ENCODE measurements at places on chromosomes 1 and 21.
A peak's percentile ranks its signal among the peaks of the same experiment; 100 is the strongest.

GRCh38 chr1:235077163-235077540 is 51.5 kb downstream of the TOMM20 start:
- DNase-seq: no peak

DNA sequence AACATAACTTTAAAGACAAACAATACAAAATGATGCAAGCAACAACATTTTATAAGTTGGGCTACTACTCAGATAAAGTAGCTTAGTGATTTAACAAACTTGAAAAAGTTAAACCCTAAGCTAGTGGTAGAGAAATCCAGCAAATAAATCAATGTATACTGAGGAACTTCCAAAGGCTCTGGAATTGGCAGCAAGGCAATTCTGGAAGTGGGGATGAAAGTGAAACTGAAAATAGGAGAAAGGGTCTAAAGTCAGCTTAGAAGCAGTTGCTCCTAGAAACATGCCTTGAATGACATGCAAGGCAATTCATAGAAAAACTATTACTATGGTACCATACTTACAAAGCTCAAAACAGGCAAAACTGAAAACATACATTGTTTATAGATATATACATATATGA is 90.0 kb upstream of the CAMK1G start:
- no peak for DNase-seq

DNA sequence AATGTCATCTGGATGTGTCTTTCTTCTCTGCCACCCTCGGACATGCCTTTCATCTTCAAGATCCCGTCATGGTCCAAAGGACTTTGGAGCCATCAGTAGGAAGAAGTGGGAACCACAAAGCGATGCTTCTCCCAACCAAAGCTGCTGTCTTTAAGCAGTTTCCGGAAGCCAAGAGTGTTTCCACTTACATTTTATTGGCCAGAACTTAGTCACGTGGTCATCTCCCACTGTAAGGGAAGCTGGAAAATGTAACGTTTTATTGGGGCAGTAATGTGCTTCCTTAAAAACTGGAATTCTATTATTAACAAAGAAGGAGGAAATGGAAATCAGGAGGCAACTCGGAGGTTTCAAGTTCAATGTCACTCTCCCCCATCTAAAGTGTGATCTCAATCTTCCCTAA is 170.8 kb downstream of the ATG4C start:
- DNase-seq: no peak

GRCh38 chr1:115164484-115164883 is 75.2 kb upstream of the TSPAN2 start:
- DNase-seq: no peak

DNA sequence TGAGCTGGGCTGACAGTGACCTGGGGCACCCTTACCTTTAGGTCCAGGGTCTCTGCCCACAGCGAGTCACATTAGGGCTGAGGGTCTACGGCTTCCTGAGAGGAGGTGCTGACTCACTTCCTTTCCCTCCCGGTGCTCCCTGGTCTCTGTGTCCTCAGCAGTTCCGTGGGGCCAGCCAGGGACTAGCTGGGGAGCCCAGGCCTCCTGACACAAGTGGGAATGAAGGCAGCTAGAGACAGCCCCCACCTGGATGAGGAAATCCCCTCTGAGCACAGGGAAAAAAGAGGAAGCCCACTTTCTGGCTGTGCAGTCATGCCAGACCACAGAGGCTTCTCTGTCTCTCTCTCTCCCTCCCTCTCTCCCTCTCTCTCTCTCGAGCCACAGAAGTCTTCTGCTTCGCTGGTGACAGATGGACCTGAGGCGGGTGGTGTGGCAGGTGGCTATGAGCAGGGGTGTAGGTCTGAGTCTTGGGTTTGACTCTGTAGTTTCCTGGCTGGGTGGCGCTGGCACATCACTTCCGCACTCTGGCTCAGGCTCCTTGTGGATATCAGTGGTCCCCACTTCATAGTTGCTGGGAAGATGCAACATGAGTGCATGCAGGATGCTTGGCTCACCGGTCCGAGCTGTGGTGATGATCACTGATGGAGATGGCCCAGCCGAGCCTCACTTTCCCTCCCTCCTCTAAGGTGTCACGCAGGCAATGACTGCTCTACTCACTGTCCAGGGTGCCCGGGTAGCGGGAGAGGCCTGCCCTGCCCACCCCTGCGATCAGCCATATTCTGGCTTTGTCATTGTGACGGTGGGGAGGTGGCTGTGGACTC is 3.5 kb downstream of the SLC66A1 start:
- no peak for DNase-seq

GRCh38 chr1:200707116-200707515 is 31.6 kb upstream of the CAMSAP2 start:
- no peak for DNase-seq

DNA sequence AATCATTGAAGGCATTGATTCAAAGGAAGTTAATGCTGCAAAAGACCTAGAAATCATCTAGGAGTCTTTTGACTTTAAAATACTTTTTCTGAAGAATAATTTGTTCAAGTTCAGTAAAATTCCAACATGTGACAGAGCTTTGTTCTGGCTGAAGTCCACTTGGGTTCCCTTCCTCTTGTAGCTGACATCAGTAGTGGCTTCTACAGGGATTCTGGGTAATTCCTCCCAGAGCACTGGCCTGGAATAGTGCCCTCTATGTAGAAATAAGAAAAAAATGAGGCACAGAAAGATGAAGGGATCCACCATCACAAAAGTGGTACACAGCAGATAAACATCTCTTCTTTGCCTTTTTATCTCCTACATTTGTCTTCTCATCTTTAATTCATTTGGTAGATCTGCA is 548.1 kb downstream of the LTN1 start:
- DNase-seq: no peak

- DNase-seq: no peak
Observed at GRCh38 chr1:61253912-61254633, 171.7 kb downstream of the NFIA start.

GRCh38 chr1:205440476-205441317 is 15.1 kb downstream of the BLACAT1 start:
- peak; percentile 71 for DNase-seq

- DNase-seq: no peak
Observed at GRCh38 chr1:218402786-218403120, 57.6 kb downstream of the TGFB2 start.

GRCh38 chr1:24558902-24559791 is 3.3 kb downstream of the NCMAP start:
- DNase-seq: no peak

- no peak for DNase-seq
Observed at GRCh38 chr21:31658053-31658452, 1.4 kb upstream of the SOD1 start.

- DNase-seq: no peak
Observed at GRCh38 chr1:30313176-30313575, 410.2 kb downstream of the MATN1 start.

DNA sequence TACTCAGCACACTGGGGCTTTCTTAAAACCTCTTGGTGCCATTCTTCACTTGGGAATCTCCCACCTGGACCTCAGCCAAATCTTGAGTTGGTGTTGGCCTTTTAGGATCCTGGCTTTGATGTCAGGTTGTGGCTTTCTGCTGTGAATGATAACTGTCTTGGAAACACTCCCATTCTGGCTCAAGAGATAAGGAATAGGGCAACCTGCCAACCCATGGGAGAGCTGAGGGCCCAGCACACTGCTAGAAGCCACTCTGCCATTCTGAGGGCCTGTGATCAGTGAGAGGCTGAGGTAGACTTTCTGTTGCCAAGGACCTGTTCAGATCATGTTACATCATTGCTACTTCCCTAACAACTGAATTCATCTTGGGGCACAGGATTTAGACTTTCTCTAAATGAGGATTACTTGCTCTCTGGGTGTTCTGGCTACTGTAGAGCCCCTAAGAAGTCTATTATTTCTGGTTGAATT is 45.8 kb downstream of the TTC39A start:
- no peak for DNase-seq

- DNase-seq: no peak
Observed at GRCh38 chr1:84686223-84686622, 4.0 kb downstream of the SSX2IP start.

DNA sequence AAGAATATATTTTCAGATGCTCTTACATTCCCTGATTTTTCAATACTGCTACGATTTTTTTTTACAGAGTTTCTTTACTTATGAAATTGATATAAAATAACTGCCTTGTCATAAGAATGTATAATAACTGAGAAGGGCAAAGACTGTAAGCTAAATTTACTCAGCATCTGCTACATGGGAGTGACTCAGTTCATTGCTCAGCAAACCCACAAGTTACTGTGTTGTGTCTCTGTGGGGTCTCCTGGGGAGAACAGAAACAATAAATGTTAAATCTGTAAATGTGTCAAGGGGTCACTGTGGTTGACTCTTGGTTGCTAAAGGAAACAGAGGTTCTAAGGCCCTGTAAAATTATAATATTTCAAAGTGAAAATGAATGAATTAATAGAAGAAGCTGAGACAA is 210.3 kb upstream of the CACYBP start:
- DNase-seq: no peak

GRCh38 chr1:36208978-36209703 is 15.1 kb upstream of the THRAP3 start:
- no peak for DNase-seq

DNA sequence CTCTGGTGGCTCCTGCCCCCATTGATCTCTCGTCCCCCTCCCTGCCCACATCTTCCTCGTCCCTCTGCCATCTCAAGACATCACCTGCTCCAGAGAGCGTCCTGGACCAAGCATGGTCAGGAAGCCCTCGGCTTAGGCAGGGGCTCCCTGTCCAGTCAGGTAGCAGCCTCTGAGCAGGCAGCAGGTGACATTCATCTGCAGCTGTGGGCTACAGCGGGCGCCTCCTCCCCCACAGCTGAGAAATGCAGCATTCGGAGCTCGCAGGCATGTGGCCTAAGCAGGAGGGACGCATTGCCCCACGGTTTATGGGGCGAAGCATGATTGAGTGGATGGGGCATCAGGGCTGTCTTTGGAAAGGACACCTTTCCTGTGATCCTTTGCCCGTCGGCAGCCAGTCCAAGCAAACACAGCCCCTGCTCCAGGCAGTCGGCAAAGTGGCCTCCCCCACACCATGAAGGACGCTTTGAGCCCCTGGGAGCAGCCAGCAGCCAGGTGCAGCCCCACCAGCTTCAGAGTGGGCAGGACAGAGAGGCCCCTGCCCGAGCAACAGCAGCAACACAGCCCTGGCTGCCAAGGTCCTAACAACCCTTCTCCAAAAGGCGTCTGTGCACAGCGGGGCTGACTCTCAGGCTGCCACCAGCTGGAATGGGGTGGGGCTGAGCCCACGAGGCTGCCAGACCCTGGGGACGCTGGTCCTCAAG is 234.1 kb upstream of the VAMP3 start:
- DNase-seq: no peak

DNA sequence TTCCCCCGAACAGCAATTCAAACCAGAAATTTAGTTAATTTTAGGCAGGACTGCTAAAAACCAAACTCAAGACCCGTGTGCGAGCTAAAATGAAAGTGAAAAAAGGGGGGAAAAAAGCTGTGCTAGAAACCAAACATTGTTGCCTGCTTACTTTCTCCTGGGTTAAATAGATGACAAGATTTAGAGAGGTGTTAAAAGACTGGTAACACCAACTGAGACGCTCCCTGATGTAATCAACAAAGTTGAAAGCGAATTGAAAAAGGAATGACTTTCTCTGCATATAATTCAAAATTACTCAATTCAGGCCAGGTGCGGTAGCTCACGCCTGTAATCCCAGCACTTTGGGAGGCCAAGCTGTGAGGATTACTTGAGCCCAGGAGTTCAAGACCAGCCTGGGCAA is 6.8 kb downstream of the CDCA8 start:
- DNase-seq: no peak

- no peak for DNase-seq
Observed at GRCh38 chr1:239478069-239478468, 91.7 kb downstream of the CHRM3 start.

- DNase-seq: no peak
Observed at GRCh38 chr1:181469829-181470228, 13.5 kb upstream of the CACNA1E start.

- no peak for DNase-seq
Observed at GRCh38 chr1:165259236-165259635, 97.3 kb downstream of the LMX1A start.

DNA sequence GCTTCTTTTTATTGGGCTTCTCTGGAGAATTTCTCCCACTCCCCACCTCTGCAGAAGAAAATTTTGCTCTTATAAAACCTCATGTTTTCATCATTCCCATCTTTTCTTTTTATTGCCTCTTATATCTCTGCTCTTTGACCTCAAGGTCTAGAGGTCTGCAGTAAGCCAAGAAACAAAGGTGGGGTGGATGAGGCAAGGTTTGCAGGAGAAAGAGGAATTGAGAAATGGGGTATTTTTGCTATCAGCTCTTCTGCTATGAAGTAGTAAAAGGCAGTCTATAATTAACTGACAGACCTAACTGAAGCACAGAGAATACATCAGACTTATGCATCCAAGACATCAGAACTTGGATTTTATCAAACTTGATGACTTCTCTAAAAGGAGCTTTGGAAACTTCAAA is 22.9 kb downstream of the SYT11 start:
- DNase-seq: no peak

- DNase-seq: no peak
Observed at GRCh38 chr1:215739025-215739424, 171.9 kb downstream of the KCTD3 start.

DNA sequence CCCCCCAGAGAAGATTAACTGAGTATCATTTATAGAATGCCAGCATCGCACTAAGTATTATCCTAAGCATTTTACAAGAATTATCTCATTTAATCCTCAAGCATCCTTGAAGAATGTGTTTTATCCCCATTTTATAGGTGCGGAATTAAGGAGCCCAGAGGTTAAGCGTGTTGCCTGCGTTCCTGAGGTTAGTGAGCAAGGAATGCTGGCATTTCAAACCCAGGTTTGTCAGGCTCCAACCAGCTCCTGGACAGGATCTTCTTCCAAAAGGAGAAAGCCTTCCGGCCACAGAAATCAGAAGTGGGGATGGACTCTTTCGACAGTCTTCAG is 82.3 kb downstream of the SSBP3 start:
- DNase-seq: no peak
